ENCODE measurements at places on chromosomes 1 and 21. TPM values are rescaled to one million over a fixed set of nuclear protein-coding genes. Genes with fewer than 3 reads are reported as not detected.
A peak's percentile ranks its signal among the peaks of the same experiment; 100 is the strongest.

The GSTM2 gene
- 13.4 TPM for total RNA-seq

DNA sequence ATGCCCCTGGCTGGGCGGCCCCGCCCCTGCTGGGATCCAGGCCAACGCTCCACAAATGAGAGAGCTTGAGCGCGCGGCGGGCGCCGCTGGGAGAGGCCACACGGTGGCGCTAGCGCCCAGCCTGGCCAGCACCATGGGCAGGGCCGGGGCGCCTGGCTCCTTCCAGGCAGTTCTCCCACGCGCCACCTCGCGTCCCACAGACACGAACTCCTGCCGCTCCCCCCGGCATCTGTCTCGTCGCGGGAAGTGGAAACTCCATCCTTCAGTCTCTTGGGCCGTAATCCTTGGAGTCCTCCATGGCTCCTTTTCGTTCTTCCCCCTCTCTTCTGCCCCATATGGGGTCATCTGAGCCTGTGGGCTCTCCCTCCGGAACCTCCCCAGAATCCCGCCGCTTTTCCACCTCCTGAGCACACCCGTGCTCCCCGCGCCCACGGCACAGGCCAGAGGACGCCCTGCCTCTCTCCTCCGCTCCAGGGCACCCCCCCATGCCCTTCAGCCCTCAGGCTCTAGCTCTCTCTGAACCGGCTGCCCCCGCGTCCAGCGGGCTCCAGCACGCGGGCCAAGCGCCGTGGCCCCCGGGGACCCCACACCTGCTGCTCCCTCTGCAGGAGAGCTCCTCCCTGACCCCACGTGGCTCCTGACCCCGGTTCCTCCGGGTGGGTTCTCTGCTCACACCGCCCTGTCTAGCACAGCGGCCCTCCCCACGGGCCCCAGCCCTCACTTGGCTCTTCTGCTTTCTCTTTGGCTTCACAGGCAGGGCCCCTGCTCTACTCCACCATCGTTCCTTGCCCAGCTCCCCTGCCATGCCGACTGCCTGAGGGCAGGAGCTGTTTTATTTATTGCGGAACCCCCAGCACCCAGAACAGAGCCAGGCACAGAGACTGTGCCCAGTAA is 31.9 kb upstream of the EDN2 start:
- DNase-seq: peak; percentile 56

The TNFAIP8L2 gene
- not detected for total RNA-seq

- DNase-seq: no peak
Observed at GRCh38 chr1:46903481-46903880, 37.8 kb downstream of the CYP4A11 start.

- peak; percentile 38 for DNase-seq
Observed at GRCh38 chr1:51472359-51472758, 46.7 kb downstream of the EPS15 start.

GRCh38 chr1:84407958-84408422 is 9.7 kb downstream of the DNASE2B start:
- DNase-seq: no peak

GRCh38 chr1:6686294-6686693 is 15.3 kb downstream of the DNAJC11 start:
- peak; percentile 18 for DNase-seq

DNA sequence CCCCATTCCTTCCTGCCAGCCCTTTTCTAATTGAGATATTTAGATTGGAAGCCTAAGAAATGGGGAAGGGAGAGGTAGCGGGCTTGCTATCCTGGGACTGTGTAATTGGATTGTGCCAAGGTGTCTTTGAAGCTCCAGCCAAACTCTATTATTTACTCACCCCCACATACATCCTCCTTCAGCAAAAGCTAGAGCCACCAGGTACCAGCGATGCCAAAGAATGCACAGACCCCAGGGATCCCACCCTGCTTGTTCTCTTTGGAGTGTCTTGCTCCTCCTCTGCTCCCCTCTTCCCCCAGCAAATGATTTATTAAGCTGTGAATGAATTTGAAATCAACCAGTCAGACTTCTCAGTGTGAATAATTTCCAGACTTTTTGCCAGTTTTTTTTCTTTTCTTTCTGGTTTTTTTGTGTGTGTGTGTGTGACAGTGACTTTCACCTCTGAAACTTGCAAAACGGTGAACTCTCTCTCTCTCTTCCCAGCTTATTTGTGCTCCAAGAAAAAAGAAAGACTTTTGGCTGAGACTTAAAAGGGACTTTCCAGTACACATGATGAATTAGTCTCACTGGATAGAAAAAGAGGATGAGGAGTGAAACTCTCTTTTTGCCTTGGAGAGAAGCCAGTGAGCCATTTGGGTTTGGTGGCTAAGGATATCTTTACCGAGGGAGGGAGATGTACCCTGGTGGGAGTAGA is 1.8 kb downstream of the VASH2 start:
- peak; percentile 14 for DNase-seq

DNA sequence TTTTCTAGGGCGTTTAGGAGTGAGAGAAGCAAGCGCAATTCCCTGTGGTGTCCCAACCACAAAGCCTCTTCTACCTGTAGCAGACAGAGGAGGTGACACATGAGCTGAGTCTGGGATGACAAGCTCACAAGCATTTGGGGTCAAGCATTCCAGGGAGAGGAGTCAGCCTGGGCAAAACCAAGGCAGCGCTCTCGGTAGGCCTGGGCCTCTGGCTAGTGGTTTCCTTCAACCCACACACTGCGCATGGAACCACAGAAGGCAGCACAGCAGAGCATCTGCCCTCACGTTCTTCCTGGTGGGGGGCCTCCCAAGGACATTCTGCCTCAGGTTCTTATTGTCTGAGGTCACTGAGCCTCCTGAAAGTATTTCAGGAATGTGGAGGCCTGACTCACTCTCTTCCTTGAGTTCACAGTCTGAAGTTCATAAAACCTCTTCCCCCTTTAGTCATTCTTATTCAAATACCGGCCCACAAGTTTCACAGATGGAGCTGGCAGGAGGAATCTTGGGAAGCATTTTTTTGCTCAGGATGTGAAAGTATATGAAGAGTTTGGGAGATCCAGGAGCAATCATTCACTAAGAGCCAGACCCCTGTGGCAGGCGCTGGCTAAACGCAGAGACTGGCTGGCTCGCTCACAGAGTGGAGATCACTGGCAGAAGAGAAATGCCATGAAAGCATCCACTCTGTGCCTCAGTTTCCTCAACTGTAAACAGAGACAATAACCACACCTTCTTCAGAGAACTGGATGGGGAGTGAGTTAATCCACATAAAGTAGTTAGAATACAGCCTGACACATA is 26.8 kb downstream of the CCN1 start:
- peak; percentile 100 for DNase-seq

DNA sequence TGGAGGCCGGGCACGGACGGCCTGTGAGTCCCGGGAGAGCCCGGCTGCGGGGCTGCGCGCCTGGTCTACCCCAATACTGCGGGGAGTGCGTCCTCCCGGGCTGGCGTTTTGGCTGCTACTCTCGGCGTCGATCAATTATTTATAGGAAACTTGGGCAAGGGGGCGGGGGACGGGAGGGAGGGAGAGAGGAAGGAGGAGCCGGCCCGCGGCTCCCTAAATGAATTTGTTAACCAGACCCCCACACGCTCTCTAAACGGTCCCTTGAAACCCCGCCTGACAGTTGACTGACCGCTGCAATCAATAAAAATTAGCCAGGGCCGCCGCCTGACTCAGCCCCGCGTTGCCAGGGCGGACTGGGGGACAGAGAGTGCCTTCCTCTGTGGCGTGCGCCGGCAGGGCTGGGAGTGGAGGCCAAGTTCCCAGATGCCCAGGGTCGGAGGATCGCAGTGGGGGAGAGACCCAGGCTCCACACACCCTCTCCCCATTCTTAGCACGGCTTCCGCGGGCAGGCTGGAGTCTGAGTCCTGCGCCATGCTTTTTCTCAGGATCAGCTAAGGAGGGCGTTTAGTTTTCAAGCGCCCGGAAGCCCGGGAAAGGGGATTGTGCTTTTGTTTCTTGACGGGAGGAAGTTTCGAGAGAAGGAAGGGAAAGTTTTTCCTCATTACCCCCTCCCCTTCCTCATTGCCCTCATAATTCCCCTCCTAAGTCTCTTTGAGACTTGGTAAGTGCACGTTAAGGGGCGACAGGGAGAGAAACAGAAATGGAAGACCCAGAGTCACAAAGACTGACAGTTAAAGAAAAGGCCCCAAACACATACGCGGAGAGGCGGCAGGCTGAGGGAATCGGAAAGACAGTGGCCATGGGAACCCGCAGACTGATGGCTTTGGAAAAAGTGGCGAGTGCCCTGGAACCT is 6.2 kb downstream of the PAX7 start:
- DNase-seq: no peak

- no peak for DNase-seq
Observed at GRCh38 chr1:94037392-94038229, 83.3 kb downstream of the ABCA4 start.

The TDRD5 gene
- total RNA-seq: not detected

DNA sequence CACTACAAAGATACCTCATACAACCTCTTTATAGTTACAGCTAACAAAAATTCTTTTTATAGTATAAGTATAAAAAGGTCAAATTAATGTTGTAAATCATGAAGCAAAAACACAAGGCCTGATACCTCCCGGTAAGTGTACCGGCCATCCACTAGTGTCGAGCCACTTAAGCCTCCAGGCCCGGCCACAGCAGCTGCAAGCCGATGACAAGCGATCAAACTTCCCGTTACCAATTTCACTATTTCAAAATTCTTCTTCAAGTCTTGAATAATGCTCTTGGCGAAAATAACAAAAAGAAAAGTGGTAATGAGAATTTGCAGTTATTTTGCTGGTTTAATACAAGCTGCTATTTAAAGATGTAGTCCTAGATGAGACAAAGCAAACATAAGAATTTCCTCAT is 67.6 kb downstream of the USP24 start:
- DNase-seq: no peak

GRCh38 chr1:14946684-14947238 is 206.8 kb upstream of the TMEM51 start:
- peak; percentile 82 for DNase-seq

DNA sequence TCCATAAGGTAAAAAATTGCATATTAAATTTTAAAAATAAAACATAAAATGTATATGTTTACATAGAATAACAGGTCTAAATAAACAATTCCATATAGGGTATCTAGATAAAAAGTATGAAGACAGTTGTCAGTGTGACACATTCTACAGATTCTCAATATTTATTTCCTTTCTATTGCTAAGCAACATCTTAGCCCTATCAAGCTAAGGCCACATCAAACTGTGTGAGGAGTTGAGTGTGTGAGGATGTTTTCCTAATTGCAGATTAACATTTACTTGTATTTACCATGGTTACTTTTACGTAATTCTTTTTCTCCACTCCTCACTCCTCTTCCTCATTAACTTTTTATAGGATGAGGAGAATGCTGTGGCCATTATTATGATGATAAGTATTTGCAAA is 41.9 kb upstream of the MCOLN3 start:
- DNase-seq: no peak

GRCh38 chr1:117567435-117567834 is 38.4 kb upstream of the TENT5C start:
- no peak for DNase-seq

DNA sequence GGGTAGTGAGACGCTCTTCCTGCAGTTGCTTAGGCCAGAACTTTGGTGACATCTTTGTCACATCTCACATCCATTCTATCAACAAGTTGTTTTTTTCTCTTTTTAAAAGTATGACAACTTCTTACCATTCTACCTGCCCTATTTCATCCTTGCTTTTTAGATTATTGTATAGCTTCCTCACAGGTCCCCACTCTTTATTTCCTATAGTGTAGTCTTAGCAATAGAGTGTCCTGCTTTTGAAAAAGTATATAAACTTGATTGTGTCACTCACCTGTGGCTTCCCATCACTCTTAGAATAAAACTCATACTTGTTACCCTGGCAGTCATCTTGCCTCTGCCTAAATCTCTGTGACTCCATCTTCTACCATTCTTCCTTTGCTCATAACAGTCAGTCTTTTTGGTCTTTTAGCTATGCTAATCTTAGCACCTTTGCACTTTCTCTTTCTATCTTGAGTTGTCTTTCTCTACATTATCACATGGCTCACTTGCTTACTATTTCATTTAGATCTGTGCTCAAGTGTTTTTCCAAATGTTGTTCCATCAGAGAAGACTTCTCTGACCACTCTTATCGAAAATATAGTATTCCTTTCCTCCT is 9.5 kb downstream of the CDC73 start:
- no peak for DNase-seq

DNA sequence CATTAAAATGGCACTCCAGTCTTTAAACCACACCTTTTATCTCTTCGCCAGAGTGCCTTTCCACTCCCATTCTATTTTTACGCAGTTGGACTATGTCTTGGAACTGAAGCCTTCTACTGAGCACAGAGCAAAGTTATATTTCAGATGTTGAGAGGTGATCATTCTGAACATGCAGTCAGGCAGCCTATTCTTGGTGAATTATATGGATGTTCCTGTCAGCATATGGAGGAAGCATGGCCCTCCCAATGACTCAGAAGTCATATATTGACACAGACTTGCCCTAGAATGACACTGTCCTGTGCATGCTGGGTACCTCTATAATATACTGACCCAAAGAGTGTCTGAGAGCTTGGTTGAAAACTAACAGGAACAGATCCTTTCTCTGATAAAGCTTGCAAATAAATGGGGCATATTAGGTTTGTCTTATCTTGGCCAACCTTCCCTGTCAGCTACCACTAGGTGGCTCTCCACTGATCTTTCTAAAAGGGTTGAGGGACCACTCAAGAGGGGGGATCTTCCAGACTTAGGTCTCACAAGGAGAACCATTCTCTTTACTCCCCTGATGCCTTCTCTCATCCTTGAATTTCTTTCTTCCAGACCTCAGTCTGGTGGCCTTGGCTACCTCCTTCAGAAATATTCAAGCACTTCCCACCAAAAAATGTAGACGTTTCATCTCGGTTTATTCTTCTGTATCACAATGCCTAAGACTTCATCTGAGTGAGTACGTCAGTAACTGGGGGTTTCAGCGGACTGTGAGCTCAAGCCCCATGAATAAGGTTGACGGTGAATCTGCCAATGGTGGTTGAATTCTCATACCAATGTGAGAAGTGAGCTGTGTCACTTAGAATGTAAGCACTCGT is 11.8 kb upstream of the ALG14 start:
- no peak for DNase-seq

Measured in astrocyte (in vitro differentiated cells and primary cell).